ENCODE measurements at places on chromosomes 3 and 15. TPM values are rescaled to one million over a fixed set of nuclear protein-coding genes. Genes with fewer than 3 reads are reported as not detected.

Gene ANKRD63
- 0.40 TPM for total RNA-seq

Gene LEKR1
- total RNA-seq: 1.0 TPM

Gene C2CD4A
- 0.17 TPM for total RNA-seq

Gene WWTR1
- 142 TPM for total RNA-seq

Gene TIMP4
- 13.6 TPM for total RNA-seq

Gene VILL
- total RNA-seq: 0.07 TPM

Gene TRIM42
- not detected for total RNA-seq

Gene ACTC1
- total RNA-seq: 0.22 TPM

Gene NR2E3
- total RNA-seq: 0.34 TPM

Gene TNFAIP8L3
- 36.0 TPM for total RNA-seq

Gene DNAJB8
- total RNA-seq: not detected

Gene LIPH
- 4.3 TPM for total RNA-seq

Gene CYP11A1
- not detected for total RNA-seq

Gene ILDR1
- total RNA-seq: not detected

Gene RAB43
- total RNA-seq: 3.9 TPM

Gene AHSG
- not detected for total RNA-seq

Gene SLC2A2
- total RNA-seq: not detected
